Activated CD4-positive, alpha-beta memory T cell treated with anti-CD3 and anti-CD28 coated beads, Interleukin-2, amount 10 ng/mL, durations not matched to agents 7 days and 5 days (primary cell): ENCODE measurements at places on chromosomes 2 and 18. TPM values are rescaled to one million over a fixed set of nuclear protein-coding genes. Genes with fewer than 3 reads are reported as not detected.

The TIMM21 gene
- total RNA-seq = 18.7 TPM

The LOXL3 gene
- 0.60 TPM for total RNA-seq

The GAREM2 gene
- total RNA-seq = 1.6 TPM

The LIPG gene
- total RNA-seq = not detected

The TCF4 gene
- total RNA-seq = 0.45 TPM

The LINC00305 gene
- not detected for total RNA-seq

The INHA gene
- total RNA-seq = not detected

The CRYBA2 gene
- total RNA-seq = not detected

The GATA6 gene
- not detected for total RNA-seq

The POTEE gene
- 0.83 TPM for total RNA-seq

The GPR155 gene
- total RNA-seq = 11.3 TPM

The LBH gene
- 110 TPM for total RNA-seq

The TEKT4 gene
- total RNA-seq = not detected

The RASGRP3 gene
- 8.4 TPM for total RNA-seq

The FN1 gene
- total RNA-seq = 1.8 TPM

The RNF125 gene
- 43.8 TPM for total RNA-seq

The GALR1 gene
- not detected for total RNA-seq

The CHRNG gene
- not detected for total RNA-seq
